ENCODE measurements at places on chromosomes 6 and 20. TPM values are rescaled to one million over a fixed set of nuclear protein-coding genes. Genes with fewer than 3 reads are reported as not detected.

CDSN gene
- polyA plus RNA-seq: not detected

MLIP gene
- polyA plus RNA-seq: 80.6 TPM

C6orf163 gene
- 2.0 TPM for polyA plus RNA-seq

DNA sequence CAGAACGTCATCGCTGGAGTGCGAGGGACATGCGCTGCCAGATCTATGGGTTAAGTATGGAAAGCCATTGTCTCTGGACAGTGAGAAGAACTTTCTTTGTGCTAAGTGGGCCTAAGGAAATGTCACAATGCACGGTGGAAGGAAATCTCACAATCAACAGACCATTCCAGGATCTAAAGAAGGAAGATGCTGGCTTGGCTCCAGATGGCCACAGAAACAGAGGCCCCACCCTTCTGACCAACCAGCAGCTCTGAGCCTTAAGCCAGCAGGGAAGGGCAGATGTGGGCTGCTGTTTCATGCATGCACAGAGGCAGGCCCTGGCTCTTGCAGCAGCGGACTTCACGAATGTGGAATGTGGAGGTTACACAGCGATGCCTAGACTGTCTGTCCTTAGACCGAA lies 156.3 kb downstream of the SOBP start:
- no peak for DNase-seq

SEL1L2 gene
- polyA plus RNA-seq: 0.26 TPM

GRCh38 chr6:111653434-111653833 lies 47.8 kb upstream of the TRAF3IP2 start:
- no peak for DNase-seq

DNA sequence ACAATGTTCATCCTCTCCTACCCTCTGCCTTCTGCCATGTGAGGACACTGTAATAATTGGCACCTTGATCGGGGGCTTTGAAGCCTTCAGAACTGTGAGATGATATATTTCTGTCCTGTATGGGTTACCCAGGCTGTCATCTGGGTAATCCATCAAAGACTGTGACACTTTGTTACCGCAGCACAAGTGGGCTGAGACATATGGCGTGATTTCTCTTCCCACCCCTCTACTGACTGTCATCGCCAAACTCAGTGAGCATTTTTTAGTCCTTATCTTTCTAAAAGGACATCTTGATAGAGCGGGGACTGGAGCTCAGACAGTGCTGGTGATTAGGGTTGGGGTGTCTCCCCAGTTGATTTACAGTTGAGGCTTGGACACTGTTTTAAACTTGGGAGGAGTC lies 10.4 kb upstream of the PLG start:
- no peak for DNase-seq

KHDRBS2 gene
- not detected for polyA plus RNA-seq

DNA sequence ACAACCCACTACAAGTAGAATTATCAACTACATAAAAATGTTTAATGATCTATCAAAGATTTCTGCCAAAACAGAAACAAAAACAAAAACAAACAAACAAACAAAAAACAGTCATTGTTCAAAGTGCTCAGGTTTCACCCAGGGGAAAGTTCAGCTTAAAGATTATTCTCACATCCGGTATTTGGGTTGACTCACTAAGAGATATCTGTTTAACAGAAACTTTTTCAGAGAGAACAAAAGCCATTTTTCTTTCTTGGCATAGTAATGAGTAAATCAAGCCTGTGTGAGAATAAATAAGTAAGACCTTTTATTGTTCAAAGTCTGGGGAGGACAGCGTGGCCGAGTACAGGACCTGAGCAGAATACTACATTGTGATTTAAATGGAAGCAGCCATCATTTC lies 143.6 kb downstream of the RCAN2 start:
- DNase-seq: no peak

DNA sequence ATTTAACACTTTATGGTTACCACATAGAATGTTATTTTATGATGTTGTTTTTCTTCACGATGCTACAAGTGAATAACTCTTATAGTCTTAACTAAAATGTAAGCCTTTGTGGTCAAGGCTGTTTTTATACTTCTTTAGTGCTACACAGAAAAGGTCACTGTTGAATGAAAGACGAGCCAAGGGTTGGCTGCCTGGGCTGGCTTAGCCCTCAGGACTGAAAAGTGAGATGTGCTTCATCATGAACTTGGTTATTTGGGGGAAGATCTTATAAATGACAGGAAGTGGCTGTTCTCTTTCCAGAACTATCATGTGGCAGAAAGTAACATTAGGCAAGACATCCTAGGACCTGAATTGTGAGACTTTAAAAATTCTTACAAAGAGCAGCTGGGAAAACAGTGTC lies 404.0 kb downstream of the BTBD3 start:
- DNase-seq: no peak

DNA sequence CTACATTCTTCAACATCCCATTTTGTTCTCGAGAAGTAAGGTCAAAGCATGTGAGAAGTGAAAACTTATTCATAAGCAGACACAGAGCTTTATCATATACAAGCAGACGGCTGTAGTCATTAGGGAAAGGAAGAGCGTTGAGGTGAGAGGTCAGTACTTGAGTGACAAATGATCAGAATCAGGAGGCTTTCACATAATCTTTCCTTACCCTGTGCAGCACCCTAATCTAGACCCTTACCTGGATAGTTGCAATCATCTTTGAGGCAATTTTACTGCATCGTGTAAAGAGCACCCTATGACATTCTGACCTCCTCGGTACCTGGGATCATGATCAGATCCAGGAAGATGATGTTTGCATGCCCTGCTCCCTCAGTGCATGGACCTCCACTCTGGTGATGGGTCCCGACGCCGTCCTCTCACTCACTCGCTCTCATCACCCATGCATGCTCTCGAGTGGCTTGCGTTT lies 62.7 kb downstream of the RNF182 start:
- no peak for DNase-seq

- no peak for DNase-seq
These were observed 88.5 kb downstream of the BCAS1 start for GRCh38 chr20:53981752-53982437.

BPIFB2 gene
- not detected for polyA plus RNA-seq

FILIP1 gene
- polyA plus RNA-seq: 45.4 TPM

- no peak for DNase-seq
These were observed 592.4 kb downstream of the RFPL4B start for GRCh38 chr6:112939563-112939962.

SIRPB2 gene
- polyA plus RNA-seq: 1.9 TPM

SERPINB6 gene
- polyA plus RNA-seq: 91.7 TPM

- no peak for DNase-seq
These were observed 44.1 kb upstream of the RIN2 start for GRCh38 chr20:19713822-19714578.

GRCh38 chr6:140644017-140644416 lies 1269.6 kb upstream of the CITED2 start:
- DNase-seq: no peak

TCF15 gene
- 4.5 TPM for polyA plus RNA-seq

GRCh38 chr6:157677235-157677634 lies 145.8 kb upstream of the SNX9 start:
- DNase-seq: no peak

GRCh38 chr6:25418454-25419052 lies 139.4 kb downstream of the CARMIL1 start:
- no peak for DNase-seq
